ENCODE measurements at places on chromosomes 1 and 21.

- DNase-seq = no peak
Observed at GRCh38 chr1:55639051-55639450, 423.9 kb upstream of the USP24 start.

- DNase-seq = no peak
Observed at GRCh38 chr21:20856926-20857325, 141.3 kb upstream of the NCAM2 start.

GRCh38 chr1:10510520-10511493 lies 36.1 kb downstream of the PEX14 start:
- peak; percentile 76 for DNase-seq

DNA sequence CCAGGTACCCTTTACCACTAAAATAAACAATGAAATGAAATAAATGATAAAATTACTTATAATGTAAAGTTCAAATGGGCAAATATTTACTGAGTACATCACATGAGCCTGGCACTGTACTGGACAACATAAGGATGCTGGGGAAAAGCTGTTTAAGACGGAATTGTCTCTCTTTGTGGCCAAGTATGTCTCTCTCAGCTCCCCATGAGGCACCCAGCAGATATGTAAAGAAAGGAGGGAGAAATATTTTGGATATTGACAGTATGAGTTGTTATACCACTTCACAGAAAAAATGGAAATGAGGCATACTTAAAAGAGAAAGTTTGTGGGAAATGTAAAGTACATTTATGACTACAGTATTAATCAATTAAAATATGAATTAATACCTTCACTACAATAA lies 1.0 kb upstream of the TNFSF4 start:
- no peak for DNase-seq

GRCh38 chr1:112583366-112583765 lies 35.6 kb downstream of the ST7L start:
- DNase-seq = no peak

DNA sequence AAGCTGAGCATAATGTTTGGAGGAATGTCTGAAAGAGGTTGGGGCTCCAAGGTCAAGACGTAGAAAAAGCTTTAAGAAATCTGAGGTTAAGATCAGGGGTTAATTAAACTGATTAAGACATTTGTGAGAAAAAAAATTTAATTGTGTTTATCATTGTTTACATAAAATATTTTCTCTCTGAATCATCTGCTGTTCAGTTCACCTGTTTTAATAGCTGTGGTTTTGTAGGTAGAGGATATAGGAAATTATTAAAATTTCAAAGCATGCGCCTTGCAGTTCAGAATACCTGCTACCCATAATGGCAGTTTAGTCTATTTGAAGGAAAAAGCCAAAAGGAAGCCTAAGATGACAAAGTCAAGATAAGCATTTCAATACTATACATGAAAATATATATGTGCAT lies 153.2 kb downstream of the SPATA46 start:
- DNase-seq = no peak

DNA sequence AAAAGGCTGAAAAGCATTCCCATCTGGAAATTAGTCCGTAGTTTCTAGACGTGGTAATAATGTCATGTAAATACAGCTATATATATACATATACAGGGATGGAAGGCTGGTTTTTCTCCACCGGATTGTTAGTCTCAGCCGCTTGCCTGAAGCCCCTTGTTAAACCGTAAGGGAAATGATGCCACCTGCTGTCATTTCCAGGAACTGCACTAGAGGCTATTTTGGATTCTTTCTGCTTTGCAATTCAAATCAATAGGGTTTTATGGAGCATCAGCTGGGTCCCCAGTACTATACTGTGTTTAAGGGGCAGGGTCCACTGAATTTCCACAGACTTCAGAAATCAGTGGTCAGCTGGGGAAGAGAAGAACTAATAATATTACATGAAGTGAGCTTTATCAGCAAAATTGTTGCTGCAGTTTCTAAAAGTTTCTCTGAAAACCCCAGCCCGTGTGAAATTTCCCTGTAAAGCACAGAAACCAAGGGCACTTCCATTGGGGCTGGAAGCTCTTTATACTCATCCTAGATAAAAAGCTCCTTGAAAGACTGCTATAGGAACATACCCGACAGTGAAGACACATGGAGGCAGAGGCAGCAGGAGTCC lies 33.8 kb upstream of the MPZL1 start:
- DNase-seq = peak; percentile 82

GRCh38 chr21:44324106-44324853 lies 14.9 kb downstream of the CFAP410 start:
- DNase-seq = no peak

DNA sequence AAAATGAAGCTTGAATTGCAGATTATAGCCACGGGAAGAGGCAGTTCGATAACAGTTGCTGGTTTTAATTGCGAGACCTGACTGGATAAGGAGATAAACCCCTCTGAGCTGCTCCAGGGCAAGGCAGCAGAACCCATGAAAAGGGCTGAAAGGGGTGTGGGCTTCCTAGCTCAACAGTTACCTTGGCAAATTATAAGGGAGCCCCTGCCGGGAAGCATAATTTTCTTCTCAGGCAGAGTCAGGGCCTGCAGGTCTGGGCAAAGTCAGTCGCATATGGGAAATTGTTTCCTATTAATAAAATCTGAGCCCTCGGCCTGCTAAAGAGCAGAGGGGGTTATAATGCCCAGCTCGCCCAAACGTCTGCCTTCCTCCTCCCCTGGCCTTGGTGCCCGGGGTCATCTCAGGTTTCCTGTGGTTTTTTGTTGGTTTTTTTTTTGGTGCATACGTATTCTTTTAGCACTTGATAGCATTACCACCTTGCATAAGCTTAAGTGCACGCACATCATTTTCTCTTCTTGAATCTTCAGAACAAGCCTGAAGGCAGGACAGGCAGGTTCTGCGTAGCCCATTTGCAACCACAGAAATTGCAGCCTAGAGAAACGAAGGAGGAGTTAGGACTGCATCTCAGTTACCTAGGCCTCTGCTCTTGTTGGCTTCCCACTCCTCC lies 33.9 kb upstream of the SELENON start:
- DNase-seq = no peak

DNA sequence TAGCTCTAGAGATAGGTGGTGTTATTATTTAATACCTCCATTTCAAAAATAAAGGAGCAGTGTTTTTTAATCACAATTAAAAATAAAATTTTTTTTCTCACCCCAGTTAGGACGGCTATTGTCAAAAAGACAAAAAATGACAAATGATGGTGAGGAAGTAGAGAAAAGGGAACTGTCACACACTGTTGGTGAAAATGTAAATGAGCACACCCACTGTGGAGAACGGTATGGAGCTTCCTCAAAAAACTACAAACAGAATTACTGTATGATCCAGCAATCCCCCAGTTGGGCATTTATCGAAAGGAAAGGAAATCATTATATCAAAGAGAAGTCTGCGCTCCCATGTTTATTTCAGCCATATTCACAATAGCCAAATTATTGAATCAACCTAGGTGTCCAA lies 148.7 kb upstream of the NR5A2 start:
- DNase-seq = no peak

- no peak for DNase-seq
Observed at GRCh38 chr1:42723511-42723910, 16.5 kb downstream of the CLDN19 start.

DNA sequence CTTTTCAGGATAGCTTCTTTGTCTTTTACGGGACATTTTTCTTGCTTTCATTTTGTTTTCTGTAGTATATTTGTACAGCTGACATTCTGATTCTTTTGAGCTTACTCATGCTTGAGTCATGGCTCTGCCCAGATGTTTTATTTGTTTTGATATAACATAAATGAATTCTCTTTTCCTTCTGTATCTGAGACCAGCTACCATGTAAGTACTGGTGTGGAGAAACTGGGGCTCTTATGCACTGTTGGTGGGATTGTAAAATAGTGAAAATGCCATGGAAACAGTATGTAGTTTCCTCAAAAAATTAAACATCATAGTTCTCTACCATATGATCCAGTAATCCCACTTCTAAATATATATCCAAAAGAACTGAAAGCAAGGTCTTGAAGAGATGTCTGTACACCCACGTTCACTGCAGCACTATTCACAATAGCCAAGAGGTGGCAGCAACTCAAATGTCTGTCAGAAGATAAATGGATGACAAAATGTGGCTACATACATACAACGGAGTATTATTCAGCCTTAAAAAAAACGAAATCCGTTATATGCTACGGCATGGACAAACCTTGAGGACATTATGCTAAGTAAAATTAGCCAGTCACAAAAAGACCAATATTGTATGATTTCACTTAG lies 61.4 kb downstream of the EIF2B3 start:
- no peak for DNase-seq

DNA sequence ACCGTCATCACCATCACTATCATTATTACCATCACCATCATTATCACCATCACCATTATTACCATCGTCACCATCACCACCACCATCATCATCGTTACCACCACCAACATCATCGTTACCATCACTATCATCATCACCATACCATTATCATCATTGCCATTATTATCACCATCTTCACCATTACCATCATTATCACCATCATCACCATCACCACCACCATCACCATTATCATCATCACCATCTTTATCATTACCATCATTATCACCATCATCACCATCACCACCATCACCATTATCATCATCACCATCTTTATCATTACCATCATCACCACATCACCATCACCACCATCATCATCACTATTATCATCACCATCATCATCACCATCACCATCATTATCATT lies 112.9 kb downstream of the AJAP1 start:
- no peak for DNase-seq

GRCh38 chr1:100717218-100717617 lies 2.3 kb upstream of the VCAM1 start:
- DNase-seq = no peak

DNA sequence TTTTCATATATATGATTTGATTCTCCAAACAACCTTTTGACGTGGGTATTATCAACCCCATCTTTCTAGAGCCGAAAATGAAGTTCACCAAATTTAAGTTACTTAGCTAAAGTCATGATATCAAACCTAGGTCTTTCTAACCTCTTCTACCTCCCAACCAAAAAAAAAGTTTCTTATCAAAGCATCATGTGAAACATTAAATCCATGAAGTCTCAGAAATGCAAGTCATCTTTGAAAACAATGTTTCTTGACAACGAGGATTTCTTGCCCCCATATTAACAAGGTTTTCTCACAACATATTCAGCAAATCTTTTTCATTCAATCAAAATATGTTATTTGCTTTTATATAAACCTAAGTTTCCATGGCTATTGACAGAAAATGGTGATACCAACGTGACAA lies 306.3 kb downstream of the SMYD3 start:
- no peak for DNase-seq

GRCh38 chr1:8597455-8597854 lies 220.0 kb downstream of the RERE start:
- DNase-seq = no peak

DNA sequence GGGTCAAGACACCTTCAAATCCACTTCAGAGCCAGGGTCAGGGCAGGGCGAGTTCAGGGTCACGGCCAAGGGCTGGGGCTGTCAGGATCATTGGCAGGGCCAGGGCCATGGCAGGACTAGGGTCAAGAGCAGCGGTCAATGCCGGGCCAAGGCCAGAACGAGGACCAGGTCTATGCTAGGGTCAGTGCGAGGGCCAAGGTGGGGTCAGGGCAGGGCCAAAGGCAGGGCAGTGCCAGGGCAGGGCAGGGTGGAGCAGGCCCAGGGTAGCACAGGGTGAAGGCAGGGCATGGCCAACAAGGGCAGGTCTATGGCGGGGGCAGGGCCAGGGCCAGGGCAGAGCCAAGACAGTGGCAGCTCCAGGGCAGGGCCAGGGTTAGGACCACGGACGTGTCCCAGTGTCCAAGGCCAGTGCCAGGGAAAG lies 154.0 kb downstream of the LIPI start:
- no peak for DNase-seq

- DNase-seq = no peak
Observed at GRCh38 chr1:245301921-245302320, 147.1 kb downstream of the KIF26B start.

GRCh38 chr1:89068291-89068690 lies 3.3 kb upstream of the GBP1 start:
- DNase-seq = no peak

- DNase-seq = no peak
Observed at GRCh38 chr1:204126956-204127355, 24.9 kb downstream of the ETNK2 start.

- DNase-seq = no peak
Observed at GRCh38 chr1:32966900-32967299, 2.3 kb upstream of the RNF19B start.

GRCh38 chr1:236659792-236660587 lies 26.3 kb upstream of the ACTN2 start:
- no peak for DNase-seq

Measured in activated gamma-delta T cell treated with Interleukin-2 at 50 U/mL for 16 hours (primary cell).